PC-3 (cell line): ENCODE measurements at places on chromosomes 2 and 18. TPM values are rescaled to one million over a fixed set of nuclear protein-coding genes. Genes with fewer than 3 reads are reported as not detected.

SPC25 gene
- total RNA-seq: 11.1 and 19.9 TPM in 2 replicates

GREB1L gene
- total RNA-seq: 6.3 and 10.3 TPM in 2 replicates

IL1B gene
- total RNA-seq: 48.4 and 67.5 TPM in 2 replicates

PLCD4 gene
- total RNA-seq: 5.6 and 11.7 TPM in 2 replicates

KCNG2 gene
- total RNA-seq: not detected in 2 replicates

ANKRD30BL gene
- total RNA-seq: not detected in 2 replicates
